ENCODE measurements at places on chromosomes 1 and 21. TPM values are rescaled to one million over a fixed set of nuclear protein-coding genes. Genes with fewer than 3 reads are reported as not detected.

The ADCY10 gene
- total RNA-seq = 0.54 TPM

The CR2 gene
- 0.27 TPM for total RNA-seq

The TSPAN1 gene
- 5.0 TPM for total RNA-seq

The OR2L5 gene
- total RNA-seq = not detected

- no peak for DNase-seq
Measured at GRCh38 chr1:22827666-22828483, 117.2 kb downstream of the EPHB2 start.

DNA sequence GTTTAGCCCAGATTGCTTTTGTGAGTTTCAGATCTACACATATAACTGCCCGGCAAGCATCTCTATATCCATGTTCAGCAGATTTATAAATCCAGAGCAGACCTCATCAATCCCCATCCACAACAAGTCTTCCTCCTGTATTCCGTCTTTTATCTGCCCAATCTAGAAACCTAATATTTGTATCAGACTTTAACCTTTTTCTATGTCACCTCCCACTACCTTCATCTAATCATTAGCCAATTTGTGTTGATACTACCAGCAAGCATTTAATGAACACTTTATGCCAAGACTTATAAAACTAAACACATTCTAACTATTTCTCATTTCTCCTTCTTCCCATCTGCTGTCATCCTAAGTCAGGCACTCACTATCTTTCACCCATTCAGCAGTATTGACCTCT, 135.5 kb downstream of the PBX1 start:
- DNase-seq = no peak

DNA sequence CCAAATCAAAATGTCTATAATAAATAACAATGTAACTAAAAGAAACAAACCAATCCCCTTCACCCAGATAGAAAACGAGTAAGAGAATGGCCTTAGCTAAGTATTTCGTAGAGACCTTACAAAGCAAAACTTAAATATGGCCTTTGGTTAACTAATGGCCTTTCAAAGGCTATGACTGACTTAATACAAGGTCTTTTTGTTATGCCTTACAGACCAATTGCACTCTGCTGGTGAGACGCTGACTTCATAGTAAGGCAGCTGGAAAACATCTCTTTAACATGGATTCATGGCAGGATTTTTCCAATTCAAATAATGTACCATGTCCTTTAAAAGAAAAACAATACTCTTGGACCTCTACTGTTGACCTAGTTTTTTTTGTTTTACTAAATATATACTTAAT, 15.8 kb upstream of the TBCE start:
- no peak for DNase-seq

- no peak for DNase-seq
Measured at GRCh38 chr21:29018540-29018939, 609 bp downstream of the RWDD2B start.

DNA sequence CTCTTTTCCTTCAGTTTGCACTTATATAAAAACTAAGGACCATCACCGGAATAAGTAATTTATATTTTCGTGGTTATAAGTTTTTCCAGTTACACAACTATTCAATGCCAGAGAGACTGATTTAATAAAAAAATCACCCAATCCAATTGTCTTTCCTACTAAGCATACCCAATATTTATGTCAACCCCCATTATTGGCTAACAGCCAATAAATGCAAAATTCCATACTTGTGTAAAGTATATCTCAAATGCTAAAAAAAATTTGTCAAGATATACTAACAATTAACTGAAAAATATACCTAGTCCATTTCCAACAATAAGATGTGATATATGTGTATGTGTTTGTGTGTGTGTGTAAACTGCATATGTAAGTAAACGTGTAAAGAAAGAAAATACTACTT, 117.4 kb downstream of the AGBL4 start:
- DNase-seq = no peak
